ENCODE measurements at places on chromosomes 11 and 22.

GRCh38 chr22:37675930-37676735 is 697 bp downstream of the LGALS1 start:
- DNase-seq, result no peak

DNA sequence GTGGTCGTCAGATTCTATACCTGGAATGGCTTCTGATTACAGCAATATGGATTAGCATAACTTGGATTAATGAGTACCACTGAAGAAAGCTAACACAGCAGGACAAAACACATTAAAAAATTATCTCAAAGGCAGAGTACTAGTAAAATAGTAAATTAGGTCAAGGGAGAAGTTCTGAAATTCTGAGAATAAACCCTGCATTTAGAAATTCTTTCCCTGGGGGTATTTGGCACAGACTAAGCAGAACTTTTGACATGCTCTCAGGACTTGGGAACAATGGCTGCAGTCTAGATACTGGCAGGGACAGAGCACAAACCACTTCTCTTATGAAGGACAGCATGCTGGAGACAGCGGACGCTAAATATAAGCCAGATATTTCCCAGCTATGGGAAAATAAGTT is 85.6 kb upstream of the GRIA4 start:
- no peak for DNase-seq

DNA sequence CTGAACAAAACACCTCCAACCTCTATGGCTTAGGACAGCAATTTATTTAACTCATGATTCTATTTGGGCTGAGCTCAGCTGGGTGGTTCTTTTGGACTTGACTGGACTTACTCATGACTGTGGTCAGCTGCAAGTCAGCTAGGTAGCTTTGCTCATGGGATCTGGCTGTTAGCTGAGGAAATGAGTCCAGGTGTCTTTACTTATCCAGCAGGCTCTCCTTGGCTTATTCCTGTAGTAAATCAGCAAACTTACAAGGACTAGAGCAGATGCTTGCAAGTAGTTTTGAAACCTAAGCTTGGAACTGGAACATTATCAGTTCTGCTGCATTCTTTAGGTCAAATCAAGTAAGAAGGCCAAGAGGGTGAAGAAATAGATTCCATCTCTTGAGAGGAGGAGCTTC is 8.0 kb upstream of the HIKESHI start:
- DNase-seq, result no peak

- no peak for DNase-seq
Measured at GRCh38 chr11:12109591-12110196, 696 bp upstream of the MICAL2 start.

- DNase-seq, result no peak
Measured at GRCh38 chr22:44677871-44678555, 24.0 kb upstream of the PRR5 start.

DNA sequence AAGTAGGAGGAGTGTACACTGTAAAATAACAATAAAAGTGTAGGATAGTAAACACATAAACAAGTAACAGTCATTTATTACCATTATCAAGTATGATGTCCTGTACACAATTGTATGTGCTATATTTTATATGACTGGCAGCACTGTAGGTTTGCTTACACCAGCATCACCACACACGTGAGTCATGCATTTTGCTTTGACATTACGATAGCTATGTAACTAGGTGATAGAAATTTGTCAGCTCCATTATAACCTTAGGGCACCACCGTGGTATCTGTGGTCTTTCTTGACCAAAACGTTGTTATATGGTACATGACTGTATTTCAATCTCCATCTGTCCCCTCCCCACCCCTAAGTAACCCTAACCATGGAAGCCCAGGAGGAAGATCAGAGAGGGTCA is 1.1 kb downstream of the DNAL4 start:
- no peak for DNase-seq

DNA sequence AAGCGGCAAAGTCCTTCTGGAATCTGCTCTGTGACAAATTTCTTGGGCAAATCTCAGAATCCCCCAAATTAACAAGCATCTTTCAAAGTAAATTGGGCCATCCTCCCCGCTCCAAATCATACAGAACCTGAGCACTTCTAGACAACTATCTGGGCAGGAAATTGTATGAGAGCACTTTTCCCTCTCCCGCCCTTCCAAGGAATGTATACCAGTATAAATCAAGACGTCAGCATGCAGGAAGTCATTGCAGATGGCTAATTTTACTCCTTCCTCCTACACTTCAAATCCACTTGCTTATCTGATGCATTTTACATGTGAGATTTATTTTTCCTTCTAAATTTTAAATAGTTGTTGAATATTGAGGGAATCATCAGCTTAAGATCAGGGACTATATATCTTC is 52.1 kb downstream of the NTM start:
- no peak for DNase-seq

- DNase-seq, result no peak
Measured at GRCh38 chr22:24072361-24072760, 61.3 kb downstream of the CABIN1 start.

- no peak for DNase-seq
Measured at GRCh38 chr11:124751741-124752470, at the start of gene VSIG2. Gene VSIG2 (minus strand): TSS chr11:124752255. CDS start chr11:124752137, 118 bp downstream.

- no peak for DNase-seq
Measured at GRCh38 chr11:48087974-48088681, 107.8 kb downstream of the PTPRJ start.

- DNase-seq, result no peak
Measured at GRCh38 chr11:3893311-3893710, 37.8 kb downstream of the STIM1 start.

DNA sequence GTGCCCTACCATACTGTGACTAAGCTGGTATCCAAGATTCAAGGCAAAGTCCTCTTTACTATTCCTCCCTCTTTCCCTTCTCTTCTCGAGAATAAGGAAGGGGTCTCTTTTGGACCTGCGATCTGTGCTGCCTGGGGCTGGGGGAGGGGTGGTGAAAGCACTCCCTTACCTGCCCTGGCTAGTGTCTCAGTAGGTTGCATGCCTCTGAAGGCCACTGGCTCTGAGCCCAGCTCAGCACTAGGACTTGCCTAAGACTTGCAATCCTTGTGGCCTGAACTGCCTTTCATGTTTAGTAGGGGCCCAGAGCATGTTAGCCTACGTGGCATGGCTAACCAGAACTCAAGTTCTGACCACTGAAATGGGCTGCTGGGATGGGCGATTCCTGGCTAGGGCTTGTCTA is 13.0 kb upstream of the REXO2 start:
- DNase-seq, result no peak

DNA sequence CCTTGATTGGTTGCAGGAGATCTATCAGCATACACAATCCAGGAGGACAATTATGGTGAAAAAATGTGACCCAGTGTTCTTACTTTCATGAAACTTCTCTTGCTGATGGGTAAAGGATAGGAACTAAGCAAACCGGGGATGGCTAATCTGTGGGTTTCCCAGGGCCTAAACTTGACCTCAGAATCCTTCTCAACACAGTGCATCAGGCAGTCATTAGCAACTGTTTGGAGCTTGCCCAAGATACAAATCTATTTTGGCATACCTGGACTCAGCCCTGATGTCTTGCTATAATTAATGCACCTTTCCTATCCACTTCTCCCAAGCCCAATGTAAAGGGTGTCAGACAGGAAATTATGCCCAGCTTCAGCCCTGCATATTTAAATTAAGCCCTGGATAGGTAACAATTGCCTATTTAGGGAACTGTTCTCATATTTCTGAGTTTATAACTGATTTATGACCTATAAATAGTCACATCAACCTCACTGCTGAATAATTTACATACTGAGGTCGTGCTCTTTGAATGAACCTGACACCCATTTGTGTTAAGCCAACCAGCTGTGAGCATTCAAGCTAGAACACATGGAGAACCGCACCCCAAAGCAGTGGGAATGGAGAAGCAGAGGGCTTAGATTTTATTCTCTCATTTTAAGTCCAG is 9.2 kb upstream of the PHF21A start:
- no peak for DNase-seq

DNA sequence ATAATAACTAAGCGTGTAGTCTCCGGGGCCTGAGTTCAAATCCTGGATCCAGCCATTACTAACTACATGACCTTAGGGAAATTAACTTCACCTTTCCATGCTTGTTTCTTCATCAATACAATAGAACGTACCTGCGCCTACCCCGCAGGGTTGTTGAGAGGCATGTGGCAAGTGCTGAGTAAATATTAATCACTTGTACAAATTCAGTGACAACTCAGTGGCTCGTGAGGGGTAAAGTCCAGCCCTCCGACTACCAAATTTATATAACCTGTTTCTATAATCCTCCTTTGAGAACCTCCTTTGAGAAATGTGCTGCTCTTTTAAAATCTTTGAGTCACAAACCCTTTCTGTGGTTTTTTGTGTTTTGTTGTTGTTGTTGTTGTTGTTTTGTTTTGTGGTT is 49.8 kb downstream of the FEZ1 start:
- DNase-seq, result no peak

GRCh38 chr11:4798427-4799183 is 5.6 kb downstream of the OR52R1 start:
- DNase-seq, result no peak

GRCh38 chr22:33513388-33514338 is 406.6 kb downstream of the LARGE1 start:
- no peak for DNase-seq

DNA sequence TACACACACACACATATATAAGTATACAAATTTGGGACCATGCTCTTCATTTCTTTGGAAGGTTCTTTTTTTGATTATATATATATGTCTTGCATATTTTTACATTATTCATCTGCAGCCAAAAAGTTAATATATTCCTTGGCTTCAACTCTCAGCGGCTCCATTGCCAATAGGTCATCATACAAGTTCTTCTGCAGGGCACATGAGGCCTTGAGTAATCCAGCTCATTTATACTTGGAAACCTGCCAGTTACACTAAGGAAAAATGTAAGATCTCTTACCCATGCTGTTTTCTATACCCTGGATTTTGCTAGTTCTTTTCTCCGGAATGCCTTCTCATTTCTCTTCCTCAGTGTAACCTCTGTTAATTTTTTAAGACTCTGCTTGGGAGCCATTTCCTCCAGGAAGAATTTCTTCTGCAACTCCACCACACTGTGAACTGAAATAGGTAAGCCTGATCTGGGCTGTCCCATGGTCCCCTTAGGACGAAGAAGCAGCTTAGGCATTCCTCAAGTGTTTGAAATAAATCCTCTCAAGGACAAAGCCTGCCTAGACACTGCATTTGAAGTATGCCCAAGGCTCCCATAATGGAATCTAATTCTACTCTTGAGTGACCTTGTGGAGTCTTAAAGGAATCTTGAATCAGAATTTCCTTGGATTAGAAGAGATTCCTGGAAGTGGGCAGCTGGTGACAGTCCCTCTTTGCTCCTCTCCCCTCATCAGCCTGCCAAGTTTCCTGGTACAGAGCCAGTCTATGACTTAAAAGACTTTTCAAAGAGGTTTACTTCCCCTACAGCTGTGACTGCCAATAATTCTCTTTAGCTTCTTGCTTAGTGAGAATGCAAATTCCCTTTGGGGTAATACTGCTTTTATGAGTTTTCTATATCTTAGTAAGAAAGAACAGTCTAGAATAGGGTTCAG is 182.8 kb downstream of the C11orf87 start:
- no peak for DNase-seq

DNA sequence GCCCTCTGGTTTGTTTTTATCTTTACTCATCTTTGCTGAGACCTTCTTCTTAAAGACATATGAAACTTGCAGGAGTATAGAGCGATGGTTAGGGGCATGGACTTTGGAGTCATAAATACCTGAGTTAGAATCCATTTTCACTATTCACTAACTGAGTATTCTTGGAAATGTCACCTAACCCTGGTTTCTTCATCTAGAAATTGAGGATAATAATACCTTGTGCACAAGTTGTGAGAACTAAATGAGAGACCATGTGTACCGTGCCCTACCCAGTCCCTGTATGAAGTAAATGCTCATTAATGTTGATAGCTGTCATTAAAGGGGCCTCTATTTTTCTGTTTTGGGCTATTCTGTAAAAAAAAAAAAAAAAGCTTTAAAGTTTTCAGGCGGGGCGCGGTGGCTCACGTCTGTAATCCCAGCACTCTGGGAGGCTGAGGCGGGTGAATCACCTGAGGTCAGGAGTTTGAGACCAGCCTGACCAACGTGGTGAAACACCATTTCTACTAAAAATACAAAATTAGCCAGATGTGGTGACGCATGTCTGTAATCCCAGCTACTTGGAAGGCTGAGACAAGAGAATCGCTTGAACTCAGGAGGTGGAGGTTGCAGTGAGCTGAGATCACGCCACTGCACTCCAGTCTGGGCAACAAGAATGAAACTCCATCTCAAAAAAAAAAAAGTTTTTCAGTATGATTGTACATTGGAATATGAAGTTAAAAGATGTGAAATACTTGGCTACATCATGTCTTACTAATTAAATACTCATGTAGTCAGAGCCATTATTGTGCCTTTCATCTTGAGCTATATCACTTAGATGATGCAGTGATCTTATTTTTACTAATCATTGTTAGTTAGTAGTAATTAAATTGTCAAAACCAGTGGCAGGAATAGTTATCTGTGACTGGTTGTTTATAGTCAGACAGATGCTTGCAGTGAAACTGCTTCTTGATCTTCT is 95.0 kb downstream of the AMOTL1 start:
- DNase-seq, result no peak

- no peak for DNase-seq
Measured at GRCh38 chr22:48968201-48968959, 859.3 kb downstream of the BRD1 start.

- DNase-seq, result no peak
Measured at GRCh38 chr11:3747704-3748103, 49.6 kb downstream of the NUP98 start.

- no peak for DNase-seq
Measured at GRCh38 chr22:28105413-28105812, 186.4 kb upstream of the PITPNB start.

GRCh38 chr22:36171941-36172340 is 11.4 kb upstream of the APOL3 start:
- no peak for DNase-seq

GRCh38 chr11:133926466-133927246 is 30.1 kb downstream of the IGSF9B start:
- no peak for DNase-seq

GRCh38 chr22:49517211-49517610 is 310.5 kb downstream of the BRD1 start:
- DNase-seq, result no peak

- no peak for DNase-seq
Measured at GRCh38 chr11:77559686-77560401, 29.9 kb upstream of the AQP11 start.

- DNase-seq, result no peak
Measured at GRCh38 chr22:38310518-38311322, 6.5 kb downstream of the CSNK1E start.

GRCh38 chr11:88337181-88337986 is at the start of gene CTSC:
Gene CTSC (minus strand): TSS chr11:88337736. CDS start chr11:88337672, 64 bp downstream.
- DNase-seq, result peak; percentile 95

DNA sequence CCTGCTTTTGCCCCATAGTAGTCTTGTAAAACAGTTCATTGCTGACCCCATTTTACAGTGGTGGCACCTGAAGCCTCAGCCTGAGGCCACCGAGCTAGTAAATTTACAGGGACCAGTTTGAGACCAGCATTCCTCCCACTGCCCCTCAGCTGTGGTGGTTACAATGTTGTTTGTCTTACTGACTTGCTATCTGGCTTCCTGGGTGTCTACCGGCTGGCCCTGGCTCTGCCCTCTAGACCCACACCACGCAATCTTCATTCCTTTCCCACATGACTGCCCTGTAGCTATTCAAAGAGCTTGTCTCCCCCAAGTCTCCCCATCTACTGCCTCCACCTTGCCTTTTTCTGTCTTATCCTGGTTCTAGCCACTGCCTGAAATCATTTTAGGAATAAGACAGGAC is 20.8 kb downstream of the PIK3IP1 start:
- no peak for DNase-seq

- DNase-seq, result no peak
Measured at GRCh38 chr11:23313001-23313400, 452.7 kb upstream of the CCDC179 start.

- no peak for DNase-seq
Measured at GRCh38 chr22:26597480-26597879, 7.5 kb upstream of the TPST2 start.

GRCh38 chr22:25645964-25646363 is 81.5 kb downstream of the GRK3 start:
- DNase-seq, result no peak

Measured in activated naive CD8-positive, alpha-beta T cell treated with anti-CD3 and anti-CD28 coated beads, Interleukin-2, amount 10 ng/mL, durations not matched to agents 7 days and 5 days (primary cell).